ENCODE measurements at places on chromosomes 6 and 20.

DNA sequence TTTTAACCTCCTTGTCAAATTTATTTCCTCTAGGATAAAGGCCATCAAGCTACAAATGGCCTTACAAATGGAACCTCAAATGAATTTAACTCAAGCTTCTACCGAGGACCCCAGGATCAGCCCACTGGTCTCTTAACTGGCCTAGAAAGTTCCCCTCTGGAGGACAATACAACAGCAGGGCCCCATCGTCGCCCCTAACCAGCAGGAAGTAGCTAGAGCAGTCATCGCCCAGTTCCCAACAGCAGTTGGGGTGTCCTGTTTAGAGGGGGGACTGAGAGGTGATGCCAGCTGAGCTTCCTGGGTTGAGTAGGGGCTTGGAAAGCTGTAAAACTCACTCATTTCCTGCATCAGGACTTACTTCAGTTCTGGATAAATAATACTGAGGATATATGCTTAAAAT is 25.6 kb downstream of the CEP85L start:
- DNase-seq, result no peak

DNA sequence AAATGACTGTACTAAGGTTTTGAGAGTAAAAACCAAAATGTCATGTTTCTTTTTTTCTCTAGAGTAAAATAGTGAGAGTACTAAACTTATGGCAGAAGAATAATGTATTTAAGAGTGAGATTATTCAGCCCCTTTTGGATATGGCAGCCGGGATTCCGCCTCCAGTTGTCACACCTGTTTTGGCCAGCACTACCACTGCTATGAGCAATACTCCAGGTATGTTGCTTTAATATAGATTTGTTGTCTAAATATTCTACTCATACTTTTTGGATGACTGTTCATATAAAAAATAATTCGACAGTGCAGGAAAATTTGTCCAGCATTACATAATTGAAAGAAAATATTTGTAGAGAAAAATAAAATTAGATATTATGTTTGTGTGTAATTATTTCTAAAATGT is 59.5 kb downstream of the SCAF8 start:
- no peak for DNase-seq

DNA sequence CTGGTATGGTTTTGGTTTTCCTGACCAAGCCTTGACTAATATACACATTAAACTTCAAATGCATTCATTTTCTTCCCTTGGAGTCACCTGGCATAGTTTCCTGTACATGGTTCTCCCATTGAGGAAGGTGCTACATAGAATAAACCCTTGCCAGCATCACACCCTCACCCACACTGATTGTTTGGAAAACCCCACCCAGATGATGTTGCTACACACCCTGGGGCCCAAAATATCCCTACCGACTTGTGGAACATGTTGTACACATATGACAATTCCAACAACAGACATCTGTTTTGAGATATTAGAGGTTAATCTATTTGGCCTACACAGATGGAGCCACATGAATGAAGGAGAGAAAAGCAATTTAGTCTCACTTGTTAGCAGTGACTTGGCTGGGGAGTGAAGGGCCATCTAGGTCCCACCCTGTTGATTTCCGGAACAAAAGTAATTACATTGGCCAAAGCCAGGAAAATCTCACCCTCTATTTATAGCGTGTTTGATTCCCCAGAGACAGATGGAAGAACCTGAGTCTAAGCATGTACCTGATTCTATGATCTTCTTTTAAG is 606.0 kb upstream of the BTBD3 start:
- no peak for DNase-seq

DNA sequence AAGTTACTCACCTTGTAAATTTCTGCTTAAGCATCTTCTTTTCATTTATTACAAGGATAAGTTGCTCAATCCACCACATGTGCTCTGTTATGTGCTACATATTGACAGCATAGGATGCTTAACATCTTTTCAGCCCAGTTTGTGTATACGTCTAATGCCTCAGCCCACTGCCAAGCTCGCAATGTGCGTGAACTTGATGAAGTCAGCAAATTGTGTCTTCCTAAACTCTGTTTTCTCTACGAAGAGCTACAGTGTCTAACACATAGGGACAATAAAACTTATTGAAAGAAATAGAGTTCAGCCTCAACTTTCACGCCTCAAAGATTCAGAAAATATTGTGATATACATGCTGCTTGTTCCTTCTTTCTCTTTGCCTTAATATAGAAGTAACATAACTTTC is 500.0 kb downstream of the TFAP2B start:
- DNase-seq, result no peak

- no peak for DNase-seq
These were observed 124.4 kb upstream of the FOXQ1 start for GRCh38 chr6:1187293-1188131.

DNA sequence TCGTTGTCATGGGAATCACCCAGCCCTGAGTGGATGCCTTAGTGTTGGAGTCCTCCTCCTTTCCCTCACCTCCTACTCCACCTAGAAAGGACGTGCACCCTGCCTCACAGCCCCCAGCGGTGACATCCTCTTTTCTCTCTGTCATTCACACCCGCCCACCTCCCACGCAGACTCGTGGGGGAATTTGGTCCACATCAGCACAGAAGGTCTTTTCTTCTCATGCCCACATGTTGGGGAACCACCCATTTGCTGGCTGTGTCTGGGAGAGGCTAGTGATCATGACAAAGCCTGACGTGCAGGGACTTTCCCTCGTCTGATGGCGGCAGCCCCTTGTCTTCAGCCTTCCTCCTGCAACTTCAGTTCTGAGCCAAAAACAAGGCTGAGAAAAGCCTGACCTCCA is 96.0 kb upstream of the CNKSR3 start:
- DNase-seq, result peak; percentile 55

- DNase-seq, result no peak
These were observed 46.4 kb upstream of the NT5E start for GRCh38 chr6:85403331-85404015.

- no peak for DNase-seq
These were observed 11.8 kb downstream of the ADTRP start for GRCh38 chr6:11766589-11767450.

DNA sequence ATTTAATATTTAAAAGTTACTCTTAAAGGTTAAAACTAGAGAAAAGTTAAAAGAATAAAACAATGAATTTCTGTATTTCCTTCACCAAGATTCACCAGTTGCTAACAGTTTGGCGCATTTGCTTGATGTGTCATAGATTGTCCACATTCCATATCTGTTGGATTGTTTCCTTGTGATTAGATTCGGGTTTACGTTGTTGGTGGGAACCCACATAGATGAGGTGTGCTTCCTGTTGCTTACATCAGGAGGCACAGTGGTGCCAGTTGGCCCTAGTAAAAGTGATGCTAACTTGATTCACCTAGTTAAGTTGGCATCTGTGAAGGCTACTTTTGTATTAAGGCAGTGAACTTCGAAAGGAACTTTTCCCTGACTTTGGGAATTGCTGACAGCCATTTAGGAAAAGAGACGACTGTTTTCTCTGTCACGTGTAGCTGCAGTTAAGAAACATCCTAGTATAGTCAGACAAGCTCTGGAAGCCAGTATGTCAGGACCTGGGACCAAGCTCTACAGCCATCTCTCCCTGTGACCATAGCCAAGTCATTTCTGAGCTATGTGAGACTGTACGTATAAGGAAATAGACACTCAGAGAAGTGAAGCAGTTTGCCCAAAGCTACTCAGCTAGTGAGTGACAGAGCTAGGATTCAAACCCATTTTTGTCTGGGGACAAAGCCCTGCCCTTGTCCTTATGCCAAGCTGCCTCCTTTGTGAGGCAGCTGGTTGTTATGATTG is 49.0 kb downstream of the PPARD start:
- DNase-seq, result no peak

DNA sequence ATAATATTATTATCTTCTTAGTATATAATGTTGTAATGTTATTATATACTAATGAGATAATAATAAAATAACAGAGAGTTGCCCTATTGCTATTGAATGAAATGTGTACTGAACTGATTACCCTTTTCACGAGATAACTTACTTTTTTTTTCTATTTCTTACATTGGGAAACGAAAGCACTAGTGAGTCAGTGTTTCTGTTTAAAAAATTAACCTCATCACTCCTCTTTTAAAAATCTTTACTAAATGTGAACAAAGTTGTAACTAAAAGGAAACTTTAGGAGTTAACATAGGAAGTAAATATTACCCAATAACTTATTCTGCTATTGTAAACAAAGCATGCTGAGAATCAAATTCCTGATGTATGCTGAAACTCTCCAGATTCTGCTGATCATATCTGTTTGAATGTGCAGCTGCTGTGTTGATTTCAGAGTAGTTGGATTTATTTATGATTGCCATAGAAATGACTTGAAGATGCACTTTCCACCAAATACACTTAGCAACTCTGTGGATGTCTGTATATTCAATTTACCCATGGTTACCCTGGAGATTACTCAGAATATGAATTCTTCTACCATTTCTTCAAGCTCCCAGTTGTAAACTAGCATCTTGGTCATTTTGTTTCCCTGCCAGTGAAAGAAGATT is 523.4 kb downstream of the TENT5A start:
- no peak for DNase-seq

DNA sequence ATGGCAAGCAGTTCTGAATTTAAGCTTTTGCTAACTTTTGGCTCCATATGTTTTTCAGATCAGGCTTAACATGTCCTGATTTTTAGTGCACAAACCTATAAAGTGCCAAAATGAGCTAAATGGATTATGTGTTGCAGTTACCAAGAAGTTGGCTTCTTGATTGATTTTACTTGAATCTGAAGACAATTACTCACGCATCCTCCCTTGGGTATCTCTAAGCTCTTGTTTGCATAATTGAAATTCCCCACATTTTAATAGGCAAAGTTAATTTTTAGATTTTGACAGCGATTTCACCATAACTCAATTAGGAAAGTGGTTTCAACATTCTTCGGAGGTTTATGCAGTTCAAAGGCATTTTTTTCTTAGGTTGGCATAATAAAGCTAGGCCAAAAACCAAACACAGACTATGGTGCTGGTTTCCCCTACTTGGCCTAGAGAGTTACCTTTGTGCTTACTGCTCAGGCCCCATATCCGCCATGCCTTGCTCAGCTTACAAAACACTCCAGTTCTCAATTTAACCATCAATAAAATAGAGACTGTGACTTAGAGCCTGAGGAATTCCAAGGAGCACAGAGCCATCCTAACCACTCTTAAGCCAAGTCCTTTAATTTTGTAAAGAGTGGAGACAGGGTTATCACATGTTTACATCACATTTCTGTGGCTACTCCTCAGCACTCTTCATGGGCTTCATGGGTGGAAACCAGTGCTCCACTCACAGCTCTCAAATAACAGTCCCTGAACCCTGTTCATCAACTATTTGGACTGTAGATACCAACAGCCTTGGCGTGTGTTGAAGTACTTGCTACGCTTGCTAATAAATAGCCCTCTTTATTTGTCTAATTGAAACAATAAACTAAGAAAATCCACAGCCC is 32.1 kb downstream of the LAMA4 start:
- DNase-seq, result no peak

DNA sequence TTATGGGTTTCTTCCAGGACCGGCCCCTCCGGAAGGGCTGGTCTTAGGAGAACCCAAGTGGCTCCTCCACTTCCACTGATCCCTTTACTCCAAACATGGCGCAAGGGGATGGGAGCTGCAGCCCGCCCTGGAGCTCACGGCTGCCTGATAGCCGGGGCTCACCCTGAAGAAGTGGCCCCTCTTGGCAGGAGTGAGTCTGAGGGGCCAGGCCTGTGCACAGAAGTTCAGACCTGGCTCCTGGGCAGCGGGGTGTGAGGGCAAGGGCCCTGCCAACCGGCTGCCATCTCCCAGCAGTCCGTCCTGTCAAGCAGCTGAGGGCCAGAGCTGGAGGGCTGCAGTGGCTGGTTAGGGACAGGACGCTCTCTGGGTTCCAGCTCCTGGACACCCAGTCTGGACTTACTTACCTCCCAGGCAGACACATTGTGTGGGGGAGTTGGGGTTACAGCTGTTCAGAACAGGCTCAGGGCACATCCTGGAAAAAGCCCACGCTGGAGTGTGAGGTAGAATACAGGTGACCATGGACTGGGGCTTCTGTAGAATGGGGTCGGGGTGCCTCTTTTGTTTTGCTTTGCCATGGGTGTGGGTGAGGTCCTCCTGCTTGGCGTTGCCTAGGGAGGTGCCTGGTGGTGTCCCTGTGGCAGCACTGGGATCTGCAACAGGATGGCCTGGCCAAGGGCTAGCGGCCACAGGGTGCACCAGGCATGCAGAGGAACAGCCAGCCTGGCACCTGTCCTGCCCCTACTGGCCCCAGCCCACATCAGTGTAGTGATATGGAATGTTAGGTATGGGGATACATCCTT is 88.4 kb downstream of the ASXL1 start:
- DNase-seq, result no peak

- DNase-seq, result no peak
These were observed 22.4 kb downstream of the MANBAL start for GRCh38 chr20:37311710-37312355.

DNA sequence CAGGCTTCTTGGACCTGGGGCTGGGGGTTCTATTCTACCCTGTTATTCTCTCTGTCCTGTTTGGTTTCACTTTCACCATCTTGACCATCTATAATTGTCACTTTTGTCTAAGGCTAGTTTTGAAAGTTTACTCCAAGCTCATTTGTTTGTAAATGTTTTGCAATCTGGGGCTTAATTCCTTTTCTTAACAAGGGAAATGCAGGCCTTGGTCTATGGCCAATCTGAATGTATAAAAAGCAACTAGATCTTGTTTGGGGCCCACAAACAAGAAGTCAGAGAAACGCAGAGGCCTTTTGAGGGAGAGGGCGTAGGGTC is 86.3 kb upstream of the PREP start:
- no peak for DNase-seq

GRCh38 chr6:95439741-95440140 is 137.6 kb upstream of the MANEA start:
- no peak for DNase-seq

- DNase-seq, result no peak
These were observed 155.5 kb upstream of the SIM1 start for GRCh38 chr6:100620085-100620840.

GRCh38 chr6:117352466-117353081 is 73.2 kb downstream of the ROS1 start:
- no peak for DNase-seq

DNA sequence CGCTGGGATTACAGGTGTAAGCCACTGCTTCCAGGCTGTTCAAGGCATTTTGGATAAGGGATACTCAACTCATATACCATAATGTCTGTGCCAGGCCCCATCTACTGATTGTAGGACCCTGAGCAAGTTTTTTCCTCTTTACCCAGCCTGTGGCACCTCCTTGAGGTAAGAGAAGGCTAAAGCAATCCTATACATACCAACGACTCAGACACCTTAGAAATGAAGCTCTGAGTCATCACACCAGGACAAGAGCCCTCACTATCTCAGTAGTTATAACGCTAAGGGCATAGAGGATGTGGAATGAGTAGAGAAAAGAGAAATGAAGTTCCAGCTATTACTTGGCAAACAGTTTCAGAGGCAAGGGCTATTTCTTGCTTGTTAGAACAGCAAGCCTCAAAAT is 16.9 kb downstream of the NDRG3 start:
- no peak for DNase-seq
